Stimulated activated CD8-positive, alpha-beta memory T cell treated with anti-CD3 and anti-CD28 coated beads, Interleukin-15, amount 100 ng/mL, for 24 hours (primary cell): ENCODE measurements at places on chromosomes 2 and 18.

DNA sequence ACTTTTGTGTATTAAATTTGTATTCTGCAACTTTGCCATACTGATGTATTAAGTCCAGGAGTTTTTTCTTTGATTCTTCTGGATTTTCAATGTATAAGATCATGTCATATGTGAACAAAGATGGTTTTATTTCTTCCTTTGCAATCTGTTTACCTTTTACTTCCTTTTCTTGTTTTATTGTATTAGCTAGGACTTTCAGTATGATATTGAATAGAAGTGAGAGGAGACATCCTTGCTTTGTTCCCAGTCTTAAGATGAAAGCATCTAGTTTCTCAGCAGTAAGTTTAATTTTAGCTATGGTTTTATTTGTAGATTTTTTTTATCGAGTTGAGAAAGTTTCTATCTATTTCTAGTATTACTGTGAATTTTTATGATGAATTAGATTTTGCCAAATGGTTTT is 25.5 kb downstream of the VRK2 start:
- DNase-seq = no peak

- DNase-seq = no peak
These were observed 255.8 kb upstream of the LRRTM1 start for GRCh38 chr2:80560326-80560725.

DNA sequence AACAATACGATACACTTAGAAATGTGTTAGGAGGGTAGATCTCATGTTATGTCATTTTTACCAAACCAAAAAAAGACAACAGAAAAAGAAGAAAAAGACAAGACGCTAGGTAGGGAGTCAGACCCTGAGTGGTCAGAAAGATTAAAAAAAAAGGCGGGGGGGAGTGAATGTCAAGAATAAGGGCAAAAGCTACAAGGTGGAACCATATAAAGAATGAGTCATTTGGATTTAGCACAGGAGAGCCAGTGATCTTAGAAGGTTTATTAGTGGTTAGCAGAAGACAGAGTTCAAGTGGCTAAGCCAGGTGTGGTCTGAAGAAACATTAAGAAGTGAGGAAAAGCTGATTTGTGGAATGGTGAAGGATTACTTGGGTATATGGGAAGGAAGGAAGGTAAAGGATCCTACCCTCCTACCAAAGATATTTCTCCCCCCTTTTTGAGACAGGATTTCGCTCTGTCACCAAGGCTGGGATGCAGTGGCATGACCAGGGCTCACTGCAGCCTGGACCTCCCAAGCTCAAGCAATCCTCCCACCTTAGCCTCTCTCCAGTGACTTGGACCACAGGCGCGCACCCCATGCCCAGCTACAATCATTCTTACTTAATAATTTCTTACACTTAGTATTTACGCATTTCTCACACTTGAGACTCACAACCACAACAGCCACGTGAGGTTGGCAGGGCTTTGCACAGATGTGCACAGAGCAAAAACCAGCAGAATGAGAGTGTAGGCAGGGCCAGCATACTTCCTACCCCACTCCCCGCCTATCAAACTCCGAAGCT is 2.6 kb downstream of the DSC2 start:
- DNase-seq = no peak

DNA sequence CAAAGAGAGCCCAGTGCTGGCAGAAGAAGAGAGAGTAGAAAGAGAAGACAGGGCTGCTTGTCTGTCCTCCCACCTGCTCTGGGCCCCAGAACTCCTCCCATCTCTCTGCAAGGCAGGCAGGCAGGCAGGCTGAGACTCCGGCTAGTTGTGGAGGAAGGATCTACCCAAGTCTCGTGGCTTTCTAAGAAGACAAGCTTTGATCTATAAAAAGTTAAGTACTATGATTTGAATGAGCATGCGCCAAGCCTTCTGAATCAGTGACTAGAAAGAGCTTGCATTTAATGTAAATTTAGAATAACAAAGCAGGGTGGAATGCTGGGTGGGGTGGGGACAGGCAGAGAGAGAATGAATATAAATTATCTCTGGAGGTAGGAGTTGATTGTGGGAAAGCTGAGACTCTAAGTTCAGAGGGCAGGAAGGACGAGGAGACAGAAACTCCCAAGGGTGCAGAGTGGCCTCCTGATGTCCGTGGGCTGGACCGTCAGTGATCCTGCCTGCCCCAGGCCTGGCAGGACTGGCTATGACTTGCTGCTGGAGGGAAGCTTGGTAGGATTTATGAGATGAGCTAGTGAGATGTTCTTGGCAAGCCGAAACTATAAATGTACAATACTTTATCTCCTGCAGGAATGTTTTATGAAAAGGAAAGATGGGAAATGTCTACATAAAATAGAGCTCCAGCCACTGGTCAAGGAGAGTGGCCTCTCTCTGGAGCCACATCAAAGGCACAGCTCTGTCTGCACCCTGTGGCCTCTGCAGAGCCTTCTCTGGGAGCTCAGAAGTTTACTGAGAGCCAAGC is 447.5 kb downstream of the TNS1 start:
- DNase-seq = no peak

GRCh38 chr2:127953849-127954248 is 68.1 kb upstream of the AMMECR1L start:
- DNase-seq = no peak

GRCh38 chr2:62215306-62216064 is 19.6 kb downstream of the B3GNT2 start:
- no peak for DNase-seq

GRCh38 chr2:82120115-82120514 is 1815.6 kb upstream of the LRRTM1 start:
- DNase-seq = no peak

DNA sequence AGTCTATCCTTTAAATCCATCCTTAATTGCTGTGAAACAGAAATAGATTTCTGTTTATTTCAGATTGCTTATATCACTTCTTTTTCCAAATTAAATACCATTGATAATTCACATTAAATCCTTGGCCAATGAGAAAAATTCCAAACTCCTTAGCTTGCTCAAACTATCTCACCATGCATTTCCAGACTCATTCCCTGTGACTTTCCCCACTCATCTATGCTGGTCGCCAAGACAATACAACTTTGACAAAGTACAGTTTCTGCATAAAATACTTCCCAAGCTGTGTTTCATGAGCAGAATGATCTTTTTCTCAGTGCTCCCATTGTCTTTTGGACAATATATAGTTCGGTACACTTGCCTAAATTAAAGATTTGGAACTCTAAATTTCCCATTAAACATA is 575.6 kb downstream of the CPS1 start:
- DNase-seq = no peak

DNA sequence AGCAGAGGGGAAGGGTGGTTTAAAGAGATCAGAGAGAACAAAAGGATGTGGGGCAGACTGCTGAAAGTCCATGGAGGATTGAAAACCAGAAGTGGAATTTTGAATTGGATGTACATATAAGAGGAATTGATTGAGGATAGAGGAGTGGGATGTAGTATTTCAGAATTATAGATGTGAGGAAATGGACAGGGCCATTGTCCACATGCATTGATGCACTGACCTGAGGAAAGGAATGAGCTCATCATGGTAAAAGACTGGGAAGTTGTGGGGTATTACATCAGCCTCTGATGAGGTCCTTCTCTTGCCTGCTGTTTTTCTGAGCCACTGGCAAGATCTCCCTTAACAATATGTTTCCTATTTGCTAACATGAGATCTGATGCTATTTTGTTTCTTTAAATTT is 365.7 kb upstream of the FANCL start:
- no peak for DNase-seq

DNA sequence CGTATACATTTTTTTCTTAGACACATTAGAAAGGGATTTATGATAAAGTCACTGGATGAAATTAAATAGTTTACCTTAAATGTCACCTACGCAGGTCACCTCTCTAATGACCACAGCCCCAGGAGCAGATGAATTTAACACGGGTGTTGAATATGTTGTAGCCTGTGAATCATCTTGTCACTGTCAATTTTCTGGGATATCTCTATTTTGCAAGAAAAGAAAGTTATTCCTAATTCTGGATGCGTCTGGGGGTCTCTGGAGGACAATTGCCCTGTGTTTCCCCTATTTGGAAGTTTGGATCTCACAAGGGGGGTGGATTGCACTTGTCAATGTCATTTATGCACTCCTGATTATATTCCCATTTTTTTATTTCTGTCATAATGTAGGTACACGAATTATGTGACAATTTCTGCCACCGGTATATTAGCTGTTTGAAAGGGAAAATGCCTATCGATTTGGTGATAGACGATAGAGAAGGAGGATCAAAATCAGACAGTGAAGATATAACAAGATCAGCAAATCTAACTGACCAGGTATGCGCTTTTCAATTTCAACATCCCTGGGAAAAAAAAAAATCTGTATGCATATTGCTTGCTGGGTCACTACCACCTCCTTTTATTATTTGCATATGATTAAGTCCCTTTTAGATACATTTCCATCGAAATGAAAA is 7.7 kb downstream of the MEIS1 start:
- DNase-seq = no peak

- DNase-seq = no peak
These were observed 27.4 kb upstream of the MBOAT2 start for GRCh38 chr2:9030841-9031240.

DNA sequence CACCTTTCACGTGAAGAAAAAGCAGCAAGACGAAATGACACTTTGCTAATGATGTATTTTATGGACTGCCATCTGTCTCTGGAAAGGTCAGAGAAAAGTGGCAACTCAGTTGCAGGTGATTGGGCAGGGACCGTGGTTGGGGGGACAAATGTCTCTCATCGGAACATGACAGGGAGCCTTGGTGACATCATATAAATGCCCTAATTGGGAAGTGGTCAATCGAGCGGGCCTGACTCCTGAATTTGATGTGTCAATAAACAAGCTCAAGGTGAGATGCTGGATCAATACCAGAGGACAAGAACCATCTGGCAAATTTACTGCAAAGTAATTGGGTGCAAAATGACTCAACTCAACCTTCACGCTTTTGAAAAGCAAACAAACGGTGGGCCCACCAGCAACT is 151.9 kb upstream of the SKOR2 start:
- no peak for DNase-seq

- DNase-seq = no peak
These were observed 97.5 kb downstream of the ERBB4 start for GRCh38 chr2:212441141-212441540.

DNA sequence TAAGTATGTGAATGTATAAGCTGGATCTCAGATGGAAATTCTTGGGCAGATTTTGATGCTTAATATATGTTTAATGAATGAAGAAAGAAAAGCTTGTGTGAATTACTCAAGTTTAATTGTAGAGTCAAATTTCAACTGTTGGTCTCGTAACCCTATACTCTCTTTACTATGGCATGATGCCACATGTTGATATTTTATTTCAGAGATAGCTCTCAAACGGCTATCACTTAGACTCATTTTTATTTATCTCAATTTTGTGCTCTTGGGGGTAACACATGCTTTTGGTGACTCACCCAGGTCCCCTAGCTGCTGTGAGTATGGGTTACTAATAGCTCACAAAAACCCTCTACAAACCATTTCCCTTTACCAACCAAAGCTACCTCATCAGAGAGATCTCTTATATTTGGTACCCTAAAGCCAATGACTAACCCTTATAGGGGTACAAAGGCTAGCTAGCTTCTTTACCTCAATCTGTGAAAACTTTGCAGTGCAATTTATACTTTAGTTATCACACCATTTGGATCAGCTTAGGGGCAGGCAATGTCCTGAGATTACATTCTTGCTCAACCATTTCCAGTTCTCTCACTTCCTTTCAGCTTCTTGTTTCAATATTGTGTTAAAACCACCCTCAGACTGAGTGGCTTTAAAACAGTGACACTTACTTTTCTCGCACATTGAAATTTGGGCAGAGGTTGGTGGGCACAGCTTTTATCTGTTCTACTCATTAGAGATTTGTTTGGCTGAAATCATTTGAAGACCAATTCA is 240.3 kb downstream of the CDH7 start:
- no peak for DNase-seq

DNA sequence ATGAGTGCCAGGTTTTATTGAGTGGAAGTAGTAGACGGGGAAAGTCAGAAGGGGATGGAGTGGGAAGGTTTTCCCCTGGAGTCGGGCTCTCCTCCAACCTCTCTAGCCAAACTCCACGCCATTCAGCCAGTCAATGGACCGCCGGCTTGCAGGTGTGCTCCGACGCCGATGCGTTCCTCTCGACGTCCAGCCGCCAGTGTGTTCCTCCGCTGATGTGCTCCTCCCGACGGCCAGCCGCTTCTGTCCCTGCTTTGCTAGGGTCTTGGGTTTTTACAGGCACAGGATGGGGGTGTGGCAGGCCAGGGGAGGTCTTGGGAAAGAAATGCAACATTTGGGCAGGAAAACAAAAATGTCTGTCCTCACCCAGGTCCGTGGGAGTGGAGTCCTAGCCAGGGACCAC is 94.3 kb upstream of the TEX51 start:
- DNase-seq = no peak

DNA sequence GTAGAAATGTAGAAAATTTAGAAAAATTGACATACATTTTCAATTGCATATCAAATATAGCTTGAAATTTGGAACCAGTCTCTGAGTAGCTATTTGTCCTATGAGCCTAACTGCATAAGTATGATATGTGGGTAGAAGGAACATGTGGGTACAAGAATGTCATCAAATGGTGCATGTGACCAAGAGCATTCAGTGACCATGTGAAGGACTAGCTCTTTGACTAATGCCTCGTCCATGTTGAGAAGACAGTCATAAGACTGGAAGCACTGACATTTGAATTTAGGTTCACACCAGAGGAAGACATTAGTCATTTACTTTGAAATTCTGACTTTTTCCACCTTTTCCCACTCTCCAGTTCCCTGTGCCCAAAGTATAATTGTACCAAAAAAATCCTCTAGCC is 12.6 kb downstream of the MRPL44 start:
- DNase-seq = no peak

GRCh38 chr18:77071061-77071460 is 61.5 kb downstream of the MBP start:
- DNase-seq = no peak

DNA sequence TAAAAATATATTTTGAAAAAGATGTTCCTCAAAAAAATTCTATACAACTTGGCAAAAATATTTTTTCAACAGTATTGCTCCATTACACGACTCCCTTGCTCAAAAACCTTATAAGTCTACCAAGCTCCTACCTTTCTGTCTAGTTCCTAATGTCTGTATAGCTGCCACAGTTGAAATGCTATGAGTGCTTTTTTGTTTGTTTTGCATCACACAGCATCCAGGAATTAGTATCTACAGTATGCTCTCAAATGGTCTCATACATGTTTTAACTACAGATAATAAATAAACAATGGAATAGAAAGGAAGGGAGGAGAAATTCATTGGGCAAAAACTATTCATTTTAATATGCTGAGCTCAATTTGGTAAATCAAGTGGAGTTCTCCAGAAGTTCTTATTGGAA is 17.3 kb downstream of the ACADL start:
- DNase-seq = no peak

DNA sequence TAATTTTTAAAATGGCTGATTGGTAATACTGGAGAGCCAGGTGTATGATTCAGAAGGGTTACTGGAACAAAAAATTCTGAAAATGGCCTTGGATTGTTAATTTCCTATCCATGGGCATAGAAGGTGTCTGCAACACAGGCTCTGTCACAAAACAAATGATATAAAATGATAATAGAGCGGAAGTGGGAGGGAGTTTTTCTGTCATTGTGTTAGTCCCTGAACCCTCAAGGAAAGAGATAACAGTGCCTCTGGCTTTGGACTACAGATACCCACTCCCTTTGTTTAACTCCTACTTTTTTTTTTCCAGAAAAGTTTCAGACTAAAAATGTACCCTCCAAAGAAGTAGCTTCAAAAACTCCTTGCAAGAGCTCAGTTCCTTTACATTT is 28.0 kb upstream of the YES1 start:
- no peak for DNase-seq
